H1 (cell line): ENCODE measurements at places on chromosomes 7 and 10. TPM values are rescaled to one million over a fixed set of nuclear protein-coding genes. Genes with fewer than 3 reads are reported as not detected.
A peak's percentile ranks its signal among the peaks of the same experiment; 100 is the strongest.

DNA sequence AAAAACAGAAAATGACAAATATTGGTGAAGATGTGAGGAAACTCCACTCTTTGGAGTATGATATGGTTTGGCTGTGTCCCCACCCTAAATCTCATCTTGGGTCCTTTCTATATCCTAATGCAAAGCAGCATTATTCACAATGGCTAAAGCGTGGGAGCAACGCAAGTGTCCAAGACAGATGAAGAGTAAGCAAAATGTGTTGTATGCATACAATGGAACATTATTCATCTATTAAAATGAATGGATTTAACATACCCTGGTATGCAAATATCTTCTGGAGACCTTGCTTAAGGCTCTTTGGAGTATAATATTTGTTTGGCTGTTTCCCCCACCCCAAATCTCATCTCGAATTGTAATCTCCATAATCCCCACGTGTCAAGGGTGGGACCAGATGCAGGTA lies 839.8 kb upstream of the POM121L12 start:
- no peak for DNase-seq
- H3K27me3 ChIP-seq, result no peaks in the 10 kb centered on the region
- no peak overlapping the region for H3K4me3 ChIP-seq
- no peak overlapping the region for H3K27ac ChIP-seq
- no peaks in the 10 kb centered on the region for H3K4me1 ChIP-seq
- H3K36me3 ChIP-seq, result no peaks in the 10 kb centered on the region

- no peak for DNase-seq
- H3K4me1 ChIP-seq, result peaks cover 8% of the 10 kb centered on the region; the same call in 1 of the 2 replicates
- H3K27me3 ChIP-seq, result peaks cover 4% of the 10 kb centered on the region; the same call in 1 of the 2 replicates
- H3K27ac ChIP-seq, result no peak overlapping the region
- no peaks in the 10 kb centered on the region for H3K36me3 ChIP-seq
- no peak overlapping the region for H3K4me3 ChIP-seq
These were observed 255.0 kb downstream of the RPS24 start for GRCh38 chr10:78288663-78289062.

DNA sequence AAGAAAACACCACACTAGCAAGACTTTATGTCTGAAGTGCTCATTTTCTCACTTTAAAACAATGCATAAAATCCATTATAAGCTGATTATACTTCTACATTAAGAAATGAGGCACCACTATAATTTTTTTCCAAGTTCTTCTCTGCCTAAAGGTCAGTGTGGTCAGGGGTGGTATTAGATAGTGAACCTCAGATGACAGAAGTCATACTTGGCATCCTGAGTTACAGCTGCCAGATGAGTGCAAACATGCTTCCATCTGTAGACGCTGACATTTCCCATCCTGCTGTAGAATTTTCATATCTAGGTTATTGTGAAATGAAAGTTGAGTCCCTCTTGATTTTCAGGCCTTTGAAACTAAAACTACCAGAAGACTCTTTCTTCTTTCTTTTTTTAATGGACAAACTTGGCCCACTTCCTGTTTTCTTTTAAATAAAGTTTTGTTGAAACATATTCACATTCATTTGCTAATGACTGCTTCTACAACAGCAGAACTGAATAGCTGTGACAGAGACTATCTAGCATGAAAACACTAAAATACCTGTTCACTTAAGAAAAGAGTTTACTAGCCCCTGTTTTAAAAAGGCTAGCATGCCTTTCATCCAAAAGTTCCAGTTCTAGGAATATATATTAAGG lies 900.8 kb downstream of the XPNPEP1 start:
- H3K4me1 ChIP-seq, result no peaks in the 10 kb centered on the region
- H3K4me3 ChIP-seq, result no peak overlapping the region
- no peaks in the 10 kb centered on the region for H3K36me3 ChIP-seq
- no peak for DNase-seq
- no peak overlapping the region for H3K27ac ChIP-seq
- no peaks in the 10 kb centered on the region for H3K27me3 ChIP-seq

DNA sequence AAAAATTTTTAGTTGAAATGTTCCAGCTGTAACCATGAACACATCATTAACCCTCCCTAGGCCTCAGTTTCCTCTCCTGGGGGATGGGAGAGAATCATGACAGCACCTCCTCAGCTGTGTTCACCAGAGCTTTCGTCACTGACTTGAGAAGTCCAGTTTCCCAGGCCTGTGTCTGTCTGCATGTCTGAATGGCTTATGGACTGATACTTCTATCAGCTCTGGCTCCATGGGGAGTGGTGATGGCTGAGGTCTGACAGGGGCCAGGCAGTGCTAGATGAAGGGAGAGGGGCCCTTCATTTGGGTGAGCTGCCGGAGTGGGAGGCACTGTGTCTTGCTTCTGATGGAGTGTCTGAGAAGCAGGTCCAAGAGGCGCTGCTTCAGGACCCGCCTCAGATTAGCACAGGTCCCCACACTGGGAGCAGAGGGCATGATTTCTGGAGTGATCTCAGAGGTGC lies 192.9 kb downstream of the PTPN20 start:
- no peak overlapping the region for H3K4me3 ChIP-seq
- no peaks in the 10 kb centered on the region for H3K27me3 ChIP-seq
- H3K36me3 ChIP-seq, result no peaks in the 10 kb centered on the region

GRCh38 chr10:71835671-71836595 lies 15.1 kb downstream of the PSAP start:
- peak overlapping the region; percentile 43; the same call in 1 of the 2 replicates for H3K27ac ChIP-seq
- H3K36me3 ChIP-seq, result peaks cover 10% of the 10 kb centered on the region
- peaks cover 11% of the 10 kb centered on the region for H3K4me1 ChIP-seq

The PLEKHS1 gene
- total RNA-seq, result not detected in 2 replicates

DNA sequence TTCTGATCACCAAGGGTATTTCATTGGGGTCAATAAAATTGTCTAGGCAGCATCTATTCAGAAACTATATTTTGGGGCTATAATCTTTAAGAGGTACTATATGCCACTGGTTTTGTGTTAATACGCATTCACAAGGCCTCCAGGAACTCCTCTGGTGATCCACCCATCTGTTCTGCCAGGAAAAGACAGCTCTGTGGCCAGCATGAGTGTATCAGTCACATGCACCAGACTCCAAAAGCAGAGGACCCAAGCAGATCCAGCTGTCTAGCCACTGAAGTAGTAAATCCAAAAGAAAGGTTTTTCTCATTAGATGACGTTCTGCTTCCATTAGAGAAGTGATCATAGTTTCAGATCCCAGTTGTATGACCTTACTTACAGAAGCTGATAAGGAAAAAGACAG lies 199.6 kb upstream of the CELF2 start:
- no peaks in the 10 kb centered on the region for H3K27me3 ChIP-seq
- no peak for DNase-seq
- H3K4me3 ChIP-seq, result no peak overlapping the region
- no peaks in the 10 kb centered on the region for H3K36me3 ChIP-seq
- no peaks in the 10 kb centered on the region for H3K4me1 ChIP-seq

- H3K4me1 ChIP-seq, result no peaks in the 10 kb centered on the region
- H3K27ac ChIP-seq, result no peak overlapping the region
- H3K27me3 ChIP-seq, result no peaks in the 10 kb centered on the region
- peaks cover 42% of the 10 kb centered on the region for H3K36me3 ChIP-seq
These were observed 38.3 kb upstream of the BTBD16 start for GRCh38 chr10:122232769-122233168.

- DNase-seq, result no peak
- H3K4me3 ChIP-seq, result no peak overlapping the region
- H3K27me3 ChIP-seq, result peaks cover 6% of the 10 kb centered on the region
These were observed 64.1 kb downstream of the PCGF5 start for GRCh38 chr10:91284486-91285090.

The HDAC9 gene
- 9.4 and 13.1 TPM in 2 replicates for total RNA-seq

DNA sequence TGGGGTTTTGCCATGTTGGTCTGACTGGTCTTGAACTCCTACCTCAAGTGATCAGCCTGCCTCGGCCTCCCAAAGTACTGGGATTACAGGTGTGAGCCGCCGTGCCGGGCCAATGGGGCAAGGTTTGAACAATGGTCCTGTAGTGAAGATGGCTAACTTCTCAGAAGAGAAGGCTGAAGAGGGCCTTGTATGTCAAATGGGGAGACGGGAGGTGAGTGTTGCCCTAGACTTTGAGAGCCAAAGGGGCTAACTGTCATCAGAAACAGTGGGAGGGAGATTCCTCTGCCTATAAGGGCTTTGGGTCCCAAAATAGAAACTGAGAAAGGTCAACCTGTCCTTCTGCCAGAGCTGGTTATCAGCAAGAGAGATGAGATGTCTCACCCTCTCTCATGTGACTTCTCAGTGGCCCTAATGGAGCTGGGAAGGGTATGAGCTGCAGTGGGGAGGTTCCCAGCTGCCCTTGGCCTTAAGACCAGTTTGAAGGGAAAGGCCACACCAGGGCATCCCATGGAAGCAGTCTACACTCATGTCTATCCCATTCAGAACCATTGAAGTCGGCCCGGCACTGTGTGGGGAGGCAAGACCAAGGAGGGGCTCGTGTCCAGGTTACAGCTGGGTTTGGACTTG lies 1.3 kb upstream of the SAMD8 start:
- no peak overlapping the region for H3K27ac ChIP-seq
- DNase-seq, result peak; percentile 44
- no peaks in the 10 kb centered on the region for H3K27me3 ChIP-seq
- H3K4me1 ChIP-seq, result peaks cover 6% of the 10 kb centered on the region
- 0 out of 2 replicates have a peak overlapping the region, but pooled peaks have one; percentile 2 for H3K4me3 ChIP-seq

The PTPRZ1 gene
- 123 and 135 TPM in 2 replicates for total RNA-seq

DNA sequence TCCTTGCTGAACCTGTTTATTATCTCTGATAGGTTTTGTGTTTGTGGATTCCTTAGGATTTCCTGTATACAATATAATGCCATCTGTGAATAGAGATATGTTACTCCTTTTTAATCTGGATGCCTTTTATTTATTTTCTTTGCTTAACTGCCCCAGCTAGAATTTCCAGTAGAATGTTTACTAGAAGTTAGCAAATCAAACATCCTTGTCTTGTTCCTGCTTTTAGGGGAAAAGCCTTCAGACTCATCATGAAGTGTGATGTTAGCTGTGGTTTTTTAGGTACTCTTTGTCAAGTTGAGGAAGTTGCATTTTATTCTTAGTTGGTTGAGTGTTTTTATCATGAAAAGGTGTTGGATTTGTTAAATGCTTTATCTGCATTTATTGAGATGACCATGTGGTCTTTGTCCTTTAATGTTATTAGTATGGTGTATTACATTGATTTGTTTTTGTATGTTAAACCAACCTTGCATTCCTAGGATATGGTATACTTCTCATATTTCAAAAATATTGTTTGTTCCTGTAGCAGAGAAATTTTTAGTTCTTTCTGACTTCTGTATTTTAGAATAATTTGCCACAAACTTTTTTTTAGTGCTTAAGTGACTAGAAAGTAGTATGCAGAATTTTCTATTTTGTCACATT lies 24.3 kb downstream of the PPP2R2D start:
- no peak overlapping the region for H3K27ac ChIP-seq
- peaks cover 11% of the 10 kb centered on the region for H3K4me1 ChIP-seq
- H3K27me3 ChIP-seq, result no peaks in the 10 kb centered on the region
- no peak for DNase-seq

GRCh38 chr7:131358636-131359035 lies 31.0 kb downstream of the MKLN1 start:
- no peaks in the 10 kb centered on the region; the same call in 1 of the 2 replicates for H3K4me1 ChIP-seq
- H3K36me3 ChIP-seq, result no peaks in the 10 kb centered on the region
- H3K4me3 ChIP-seq, result no peak overlapping the region
- no peaks in the 10 kb centered on the region for H3K27me3 ChIP-seq
- DNase-seq, result no peak
- no peak overlapping the region for H3K27ac ChIP-seq

The LLCFC1 gene
- not detected in 2 replicates for total RNA-seq

DNA sequence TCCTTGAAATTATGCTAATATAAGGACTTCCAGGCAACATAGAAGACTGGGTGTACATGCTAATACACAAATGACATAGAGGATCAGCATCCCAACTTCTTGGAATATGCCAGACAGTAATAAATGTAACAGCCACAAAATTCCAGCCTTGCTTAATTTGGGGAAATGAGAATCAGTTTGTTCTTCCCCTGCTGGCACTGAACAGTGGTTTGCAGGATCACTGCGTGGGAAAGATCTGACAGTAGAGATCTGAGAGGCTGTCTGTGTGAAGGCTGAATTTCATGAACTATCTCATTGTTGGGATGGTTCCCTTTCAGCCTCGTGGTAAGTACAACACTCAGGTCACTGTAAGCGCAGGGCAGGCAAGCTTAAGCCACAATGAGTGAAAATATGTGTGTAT lies 1078.0 kb downstream of the LRMDA start:
- H3K4me3 ChIP-seq, result no peak overlapping the region
- no peaks in the 10 kb centered on the region for H3K27me3 ChIP-seq
- H3K27ac ChIP-seq, result no peak overlapping the region
- no peak for DNase-seq

DNA sequence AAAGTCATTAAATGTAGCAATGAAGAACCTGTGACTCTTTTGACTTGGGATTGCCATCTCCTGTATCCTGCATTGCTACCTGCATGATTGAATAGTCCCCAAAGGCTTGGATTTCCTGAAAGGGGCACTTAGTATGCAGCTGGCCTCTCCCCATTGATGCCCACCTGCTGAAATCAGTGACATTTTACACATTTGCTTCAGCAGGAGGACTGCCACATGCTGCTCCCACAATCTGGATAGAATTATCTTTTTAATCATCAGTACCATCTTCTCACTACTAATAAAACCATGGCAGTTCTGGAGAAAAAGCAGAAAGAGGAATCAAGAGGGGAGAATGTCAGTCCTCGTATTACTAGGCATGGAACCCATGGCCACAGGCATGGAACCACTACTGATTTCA lies 67.8 kb downstream of the SLC13A1 start:
- no peak for DNase-seq
- no peak overlapping the region for H3K27ac ChIP-seq
- no peaks in the 10 kb centered on the region for H3K27me3 ChIP-seq
- no peaks in the 10 kb centered on the region for H3K36me3 ChIP-seq
- no peak overlapping the region for H3K4me3 ChIP-seq

The HECW1 gene
- 10.5 and 12.7 TPM in 2 replicates for total RNA-seq

DNA sequence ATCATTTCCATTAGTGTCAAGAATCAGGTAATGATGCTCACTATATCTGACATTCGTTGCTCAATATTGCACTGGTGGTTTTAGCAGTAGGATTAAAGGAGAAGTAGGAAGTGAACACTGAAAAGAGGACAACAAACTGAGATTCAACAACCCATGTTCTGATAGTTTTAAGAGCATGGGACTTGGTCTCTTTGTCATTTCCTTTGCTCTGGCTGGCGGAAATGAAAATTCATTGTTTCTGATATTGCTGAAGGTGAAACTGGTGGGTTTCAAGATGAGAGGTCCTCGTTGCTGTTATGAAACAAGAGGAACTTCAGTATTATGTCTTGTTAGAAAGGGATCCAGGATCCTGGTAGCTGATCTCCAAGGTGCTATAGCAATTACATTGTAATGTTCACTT lies 129.0 kb downstream of the DNAH11 start:
- H3K27ac ChIP-seq, result no peak overlapping the region
- no peaks in the 10 kb centered on the region for H3K27me3 ChIP-seq
- no peaks in the 10 kb centered on the region for H3K4me1 ChIP-seq
- H3K4me3 ChIP-seq, result no peak overlapping the region
- DNase-seq, result no peak
- H3K36me3 ChIP-seq, result no peaks in the 10 kb centered on the region

DNA sequence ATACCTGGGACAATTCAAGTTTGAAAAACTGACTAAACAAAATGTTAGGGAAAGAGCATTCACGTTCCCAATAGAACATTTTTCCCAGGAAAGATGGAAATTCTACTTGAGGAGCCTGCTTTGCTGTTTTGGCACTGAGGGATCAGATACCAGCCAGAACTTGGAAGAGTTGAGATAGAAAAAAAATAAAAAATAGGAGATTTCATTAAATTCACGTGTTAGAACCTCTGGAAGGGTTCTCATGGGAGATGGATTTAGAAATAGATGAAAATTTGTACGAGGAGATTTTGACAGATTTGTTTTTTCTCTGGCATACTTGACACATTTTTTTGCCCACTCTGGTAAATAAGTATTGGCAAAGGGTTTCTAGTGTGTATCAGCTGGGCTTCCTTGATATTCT lies 63.7 kb downstream of the CELF2 start:
- no peaks in the 10 kb centered on the region for H3K36me3 ChIP-seq
- no peak for DNase-seq
- no peaks in the 10 kb centered on the region for H3K4me1 ChIP-seq
- H3K27ac ChIP-seq, result no peak overlapping the region
- H3K27me3 ChIP-seq, result no peaks in the 10 kb centered on the region

The ABCB4 gene
- total RNA-seq, result 0.57 and 0.60 TPM in 2 replicates
